Hippocampal formation (tissue), 2 donors: ENCODE measurements at places on chromosomes 6 and 20.
A peak's percentile ranks its signal among the peaks of the same experiment; 100 is the strongest.

DNA sequence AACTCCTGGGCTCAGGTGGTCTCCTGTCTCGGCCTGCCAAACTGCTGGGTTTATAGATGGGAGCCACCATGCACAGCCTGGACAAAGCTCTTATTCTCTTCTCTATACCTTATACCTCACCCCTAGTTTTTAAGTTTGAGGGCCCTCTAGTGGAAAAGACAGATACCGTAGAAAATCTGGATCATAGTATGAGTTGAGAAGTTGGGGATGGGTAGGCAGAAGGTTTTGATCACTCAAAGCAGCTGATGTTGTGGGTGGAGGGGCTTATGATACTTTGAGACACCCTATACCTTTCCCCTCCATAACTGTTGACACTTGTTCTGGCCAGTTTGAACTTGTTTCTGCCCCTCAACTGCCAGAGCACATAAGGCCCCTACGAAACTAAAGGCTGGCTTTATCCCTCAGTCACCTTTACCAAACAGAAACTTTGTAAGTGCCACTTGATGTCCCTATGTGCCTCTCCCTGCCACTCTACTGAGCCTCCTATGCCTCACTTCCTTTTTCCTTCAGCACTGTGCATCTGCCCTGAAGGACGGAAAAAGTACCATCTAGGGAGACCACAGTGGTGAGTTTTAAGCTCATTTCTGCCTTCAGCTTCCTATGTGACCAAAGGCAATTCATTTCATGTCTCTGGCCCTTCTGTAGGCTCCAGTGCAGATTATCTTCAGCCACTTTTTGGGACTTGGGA is 28.6 kb downstream of the RALY start:
- DNase-seq, result no peak

DNA sequence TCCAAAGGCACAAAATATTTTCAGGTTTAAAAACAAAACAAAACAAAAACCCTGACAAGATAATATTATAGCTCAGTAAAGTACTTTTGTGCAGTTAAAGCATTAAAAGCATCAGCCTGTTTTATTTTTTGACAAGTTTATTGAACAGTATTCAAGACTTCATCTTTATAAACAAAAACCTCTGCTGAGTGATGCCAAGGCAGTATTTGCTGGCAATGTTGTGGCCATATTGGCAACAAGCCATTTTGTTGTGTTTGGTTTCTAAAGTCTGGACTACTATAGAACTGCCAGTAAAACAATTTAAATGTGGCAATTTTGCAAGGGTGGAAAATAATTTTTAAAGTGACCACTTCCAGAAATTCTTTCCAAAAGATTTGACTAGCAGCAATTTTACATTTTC is 15.9 kb downstream of the CPNE1 start:
- no peak for DNase-seq

DNA sequence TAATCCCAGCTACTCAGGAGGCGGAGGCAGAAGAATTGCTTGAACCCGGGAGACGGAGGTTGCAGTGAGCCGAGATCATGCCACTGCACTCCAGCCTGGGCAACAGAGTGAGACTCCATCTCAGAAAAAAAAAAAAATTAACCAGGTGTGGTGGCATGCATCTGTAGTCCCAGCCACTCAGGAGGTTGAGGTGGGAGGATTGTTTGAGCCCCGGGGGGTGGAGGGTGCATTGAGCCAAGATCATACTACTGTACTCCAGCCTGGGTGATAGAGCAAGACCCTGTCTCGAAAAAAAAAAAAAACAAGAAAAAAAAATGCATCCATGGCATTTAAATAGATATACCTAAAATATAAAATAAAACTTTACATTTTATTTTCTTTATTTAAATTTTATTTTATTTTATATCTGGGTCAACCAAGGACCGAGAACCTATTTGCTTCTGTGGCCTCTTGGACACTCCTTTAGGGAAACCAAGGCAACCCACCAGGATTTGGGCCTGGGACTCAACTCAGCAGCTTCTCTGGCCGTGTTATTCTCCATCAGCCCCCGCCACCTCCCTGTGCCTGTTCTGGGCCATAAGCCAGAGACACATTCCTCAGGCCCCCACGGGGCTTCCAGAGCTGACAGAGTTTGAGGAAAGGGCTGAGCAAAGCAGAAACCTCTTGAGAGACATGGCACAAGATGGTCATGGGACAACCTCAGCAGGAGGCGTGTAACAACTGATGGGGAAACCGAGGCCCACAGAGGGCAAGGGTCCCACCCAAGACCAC is 6.2 kb downstream of the SNTA1 start:
- peak; percentile 46 for DNase-seq

- no peak for DNase-seq
Observed at GRCh38 chr6:35402136-35402855, 49.8 kb upstream of the FANCE start.

DNA sequence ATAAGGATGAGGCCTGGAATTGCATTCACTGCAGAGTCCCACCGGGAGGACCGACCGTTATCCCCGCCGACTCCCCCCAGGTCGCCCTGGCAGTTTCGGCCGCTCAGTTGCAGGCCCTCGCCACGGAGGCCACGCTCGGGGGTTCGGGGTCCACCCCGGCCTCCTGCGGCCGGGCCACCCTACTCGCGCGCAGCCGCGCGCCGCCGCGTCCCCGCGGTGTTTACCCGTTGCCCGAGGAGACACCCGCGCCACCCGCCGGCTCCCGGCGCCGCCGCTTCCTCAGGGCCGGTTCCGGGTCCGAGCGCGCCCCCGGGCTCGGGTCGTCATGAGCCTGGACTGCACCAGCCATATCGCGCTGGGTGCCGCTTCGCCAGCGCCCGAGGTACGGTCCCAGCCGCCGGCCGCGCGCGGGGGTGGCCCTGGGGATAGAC is at the start of gene CCDC170:
TSS of gene CCDC170 (plus strand) at position 214 of the 431 bp plus-strand sequence. CDS start at position 326, 112 bp downstream.
- peak; percentile 15 for DNase-seq

- no peak for DNase-seq
Observed at GRCh38 chr6:129353067-129353466, 356.9 kb downstream of the ARHGAP18 start.

GRCh38 chr6:109961611-109962041 is 16.5 kb upstream of the GPR6 start:
- no peak for DNase-seq

- no peak for DNase-seq
Observed at GRCh38 chr20:973785-974194, 28.3 kb downstream of the RSPO4 start.

DNA sequence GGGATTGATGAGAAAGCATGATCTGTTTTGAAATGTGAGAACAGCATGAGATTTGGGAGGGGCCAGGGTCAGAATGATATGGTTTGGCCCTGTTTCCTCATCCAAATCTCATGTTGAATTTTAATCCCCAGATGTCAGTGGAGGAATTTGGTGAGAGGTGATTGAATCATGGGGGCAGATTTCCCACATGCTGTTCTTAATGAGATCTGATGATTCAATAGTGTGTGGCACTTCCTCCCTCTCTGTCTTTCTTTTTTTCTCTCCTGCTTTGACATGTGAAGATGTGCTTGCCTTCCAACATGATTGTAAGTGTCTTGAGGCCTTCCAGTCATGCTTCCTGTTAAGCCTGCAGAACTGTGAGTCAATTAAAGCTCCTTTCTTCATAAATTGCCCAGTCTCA is 1060.3 kb upstream of the CITED2 start:
- no peak for DNase-seq

GRCh38 chr6:154800338-154800737 is 67.1 kb downstream of the SCAF8 start:
- no peak for DNase-seq

DNA sequence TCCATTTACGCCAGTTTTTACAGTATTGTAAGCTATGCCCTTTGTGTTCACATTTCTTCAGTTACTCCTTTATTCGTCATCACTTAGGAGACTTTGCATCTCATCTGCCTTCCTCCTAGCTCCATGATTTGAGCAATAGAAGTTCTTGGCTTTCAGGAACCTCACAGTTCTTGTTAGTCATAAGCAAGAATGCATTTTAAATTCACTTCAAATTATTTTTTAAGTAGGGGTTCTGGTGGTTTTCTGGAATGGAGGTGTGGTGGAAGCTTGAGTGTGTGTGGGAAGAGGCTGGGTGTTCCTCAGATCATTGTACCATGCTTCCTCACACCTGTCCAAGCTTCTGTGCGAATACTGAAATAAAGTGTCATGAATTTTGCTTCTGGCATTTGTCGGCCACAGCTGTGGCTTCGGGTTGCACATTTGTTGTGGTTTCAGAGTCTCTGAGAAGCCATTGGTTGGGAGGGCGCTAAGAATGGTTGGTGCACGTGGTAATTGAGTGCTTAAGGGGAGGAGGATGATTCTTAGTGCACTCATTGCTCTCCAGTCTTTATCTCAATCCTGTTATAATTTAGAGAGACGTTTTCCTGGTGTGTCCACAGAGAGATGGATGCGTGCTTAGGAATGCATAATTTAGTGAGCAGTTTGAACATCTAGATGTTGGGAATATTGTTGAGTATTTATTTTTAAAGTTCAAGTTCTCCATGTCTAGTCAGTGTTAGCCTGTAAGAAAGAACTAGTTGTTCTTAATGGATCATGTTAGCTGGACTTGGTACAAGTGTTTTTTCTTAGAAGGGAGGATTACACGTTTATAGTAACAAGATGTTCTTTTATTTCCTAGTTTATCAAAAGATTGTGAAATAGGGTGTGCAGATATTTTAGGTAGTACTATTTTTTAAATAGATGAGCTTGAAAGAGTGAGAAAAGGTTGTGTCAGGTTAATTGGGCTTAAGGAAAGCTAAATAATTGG is 31.9 kb downstream of the FOXO3 start:
- DNase-seq, result no peak

DNA sequence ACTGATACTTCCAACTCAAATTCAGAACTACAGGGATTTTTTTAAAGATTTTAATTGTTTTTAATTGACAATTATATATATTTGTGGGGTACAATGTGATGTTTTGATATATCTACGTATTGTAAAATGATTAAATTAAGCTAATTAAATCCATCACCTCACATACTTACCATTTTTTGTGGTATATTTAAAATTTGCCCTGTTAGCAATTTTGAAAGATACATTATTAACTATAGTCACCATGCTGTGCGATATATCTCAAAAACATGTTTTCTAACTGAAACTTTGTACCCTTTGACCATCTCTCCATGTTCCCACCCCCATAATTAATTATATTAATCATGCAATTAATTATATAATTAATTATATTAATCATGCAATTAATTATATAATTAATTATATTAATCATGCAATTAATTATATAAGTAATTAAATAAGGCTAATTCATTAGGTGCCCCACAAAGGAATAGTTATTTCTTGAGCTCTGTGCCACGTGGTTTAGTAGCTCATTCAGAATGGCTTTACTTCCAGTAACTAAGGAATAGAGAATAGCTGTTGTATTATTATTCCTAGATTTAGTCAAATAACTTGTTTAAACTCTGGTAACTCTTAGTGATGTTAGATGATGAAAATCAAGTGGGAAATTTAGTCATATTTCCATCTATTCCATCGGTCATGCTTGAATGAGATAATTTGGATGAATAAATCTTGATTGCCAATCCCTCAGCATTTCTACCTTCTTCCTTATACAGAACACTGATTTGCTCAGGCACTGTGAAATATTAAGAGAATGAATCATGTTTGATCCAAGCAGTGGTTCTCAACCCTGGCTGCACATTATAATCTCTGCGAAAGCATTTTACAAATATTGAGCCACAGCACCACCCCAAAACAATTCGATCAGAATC is 25.1 kb downstream of the LOC128125822 start:
- DNase-seq, result no peak

DNA sequence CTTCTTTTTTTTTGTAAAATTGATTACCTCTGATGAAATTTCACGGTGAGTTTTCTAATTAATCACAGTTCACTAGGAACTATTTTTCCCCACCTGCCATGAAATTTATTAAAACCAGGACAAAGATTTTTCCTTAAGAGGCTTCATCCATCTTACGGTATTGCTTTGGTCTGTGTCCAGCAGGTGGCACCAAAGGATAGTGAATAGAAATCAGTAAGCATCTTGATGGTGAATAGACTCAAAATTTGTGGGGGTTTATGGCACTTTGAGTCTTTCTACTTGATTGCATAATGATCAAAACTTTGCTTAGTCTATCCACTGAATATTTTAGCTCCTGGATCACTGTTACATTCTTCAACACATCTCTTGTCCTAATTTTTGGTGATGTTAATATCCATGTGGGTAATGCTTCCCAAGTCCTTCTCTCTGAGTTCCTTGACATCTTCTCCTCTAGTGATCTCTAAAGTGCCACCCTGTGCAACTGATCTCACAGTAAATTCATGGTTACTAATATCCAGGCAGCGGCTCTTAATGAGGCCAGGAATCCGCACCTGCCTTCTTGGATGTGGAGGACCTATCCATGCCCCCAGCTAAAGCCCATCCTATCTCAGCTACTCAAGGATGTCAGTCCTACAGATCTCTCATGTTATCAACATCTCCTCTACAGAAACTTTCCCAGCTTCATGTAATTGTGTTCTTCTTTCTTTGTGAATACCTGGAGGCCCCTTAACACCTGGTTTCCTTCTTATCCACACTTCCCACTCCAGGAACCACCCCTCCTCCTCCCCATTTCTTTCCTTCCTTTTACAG is 54.5 kb downstream of the STMND1 start:
- DNase-seq, result peak; percentile 22

DNA sequence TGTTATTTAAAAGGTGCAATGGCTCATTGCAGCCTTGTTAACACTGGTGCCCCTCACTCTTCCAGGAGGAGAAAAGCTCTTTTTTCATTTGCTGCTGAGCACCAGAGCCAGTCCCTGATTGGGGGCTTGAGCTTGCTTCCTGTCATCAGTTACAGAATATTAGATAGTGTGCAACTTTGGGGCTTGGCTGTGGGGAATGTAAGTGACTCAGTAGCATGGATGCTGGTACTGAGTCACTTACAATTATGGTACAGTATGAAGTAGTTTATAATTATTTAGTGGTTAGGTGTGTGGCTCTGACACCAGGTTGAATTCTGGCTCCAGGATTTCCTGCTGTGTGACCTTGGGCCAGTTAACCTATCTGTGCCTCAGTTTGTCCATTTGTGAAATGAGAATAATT is 37.6 kb downstream of the ANKS1A start:
- no peak for DNase-seq

GRCh38 chr6:131966443-131966842 is 15.3 kb upstream of the CCN2 start:
- no peak for DNase-seq

DNA sequence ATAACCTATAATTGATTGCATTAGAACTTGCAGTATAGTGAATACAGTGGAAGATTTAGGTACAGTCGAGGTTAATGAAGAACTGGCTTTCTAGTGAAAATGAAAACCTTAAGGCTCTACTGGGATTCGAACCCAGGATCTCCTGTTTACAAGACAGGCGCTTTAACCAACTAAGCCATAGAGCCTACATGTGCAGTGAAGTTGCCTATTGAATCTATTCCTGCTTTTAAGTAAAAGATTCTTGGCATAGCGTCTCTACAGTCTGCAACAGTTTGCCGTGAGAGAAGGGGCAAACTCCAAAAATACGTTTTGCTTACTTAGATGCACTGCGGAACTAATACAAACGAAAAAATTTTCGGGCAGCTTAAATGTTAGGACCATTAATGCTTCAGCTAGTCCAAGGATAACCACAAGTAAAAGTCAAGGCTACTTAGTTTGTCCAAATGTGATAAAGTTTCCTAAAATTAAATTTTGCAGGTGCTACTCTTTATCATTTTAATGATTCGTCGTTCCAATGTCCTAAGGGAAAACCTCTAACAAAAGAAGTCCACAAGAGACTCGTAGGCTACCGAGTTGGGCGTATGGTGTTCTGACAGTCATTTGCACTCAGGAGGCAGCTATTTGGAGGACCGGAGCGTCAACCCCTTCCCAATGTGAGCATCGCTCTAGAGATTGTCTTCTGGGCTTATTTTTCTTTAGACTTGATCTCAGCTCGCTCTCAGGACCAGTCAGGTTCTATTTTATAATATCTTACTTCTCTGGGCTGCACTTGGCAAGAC is 31.3 kb upstream of the ZSCAN23 start:
- peak; percentile 35 for DNase-seq

- peak; percentile 93 for DNase-seq
Observed at GRCh38 chr6:139374357-139375225, at the start of gene CITED2. Gene CITED2 (minus strand): TSS chr6:139374648. CDS start chr6:139373944, 704 bp downstream.
